ENCODE measurements at places on chromosomes 3 and 15.

- DNase-seq: no peak
Measured at GRCh38 chr15:78127882-78128281, 3.4 kb downstream of the CIB2 start.

DNA sequence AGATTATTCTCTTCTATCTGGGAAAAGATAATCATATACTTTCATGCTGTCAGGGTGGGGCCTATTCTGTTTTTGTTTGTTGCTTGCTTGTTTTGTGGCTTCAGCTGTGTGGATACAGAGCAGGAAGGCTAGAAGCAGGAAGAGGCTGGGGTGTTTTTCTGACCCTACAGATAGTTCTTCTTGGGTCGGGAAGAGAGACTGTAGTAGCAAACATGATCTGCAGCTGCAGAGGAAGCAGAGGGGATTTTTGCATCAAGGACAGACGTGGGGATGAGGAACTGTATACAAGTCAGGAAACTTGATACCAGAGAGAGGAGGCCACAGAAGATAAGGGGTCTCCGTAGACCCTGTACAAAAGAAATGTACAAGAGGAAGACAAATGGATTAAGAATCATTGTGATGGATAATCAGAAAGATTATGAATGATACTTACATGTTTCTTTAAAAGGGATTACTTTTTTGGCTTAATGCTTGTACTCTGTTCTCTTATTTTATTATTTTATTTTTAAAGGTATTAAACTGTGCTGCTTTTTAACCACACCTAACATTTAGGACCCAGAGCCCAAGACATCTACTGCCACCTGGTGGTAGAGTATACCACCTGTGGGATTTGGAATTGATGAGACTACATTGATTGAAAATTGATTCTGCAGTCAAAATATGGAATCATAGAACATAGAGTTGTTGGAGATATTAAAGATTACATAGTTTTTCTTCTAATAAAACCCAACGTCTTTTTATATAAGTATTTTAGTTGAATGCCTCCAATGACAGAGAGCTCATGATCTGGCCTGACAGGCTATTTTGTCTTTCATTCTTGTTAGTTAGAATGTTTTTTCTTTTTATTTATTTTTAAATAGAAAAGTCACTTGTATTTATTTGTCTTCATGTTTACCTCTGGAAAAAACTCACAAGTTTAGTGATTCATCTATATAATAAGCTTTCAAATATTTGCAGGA, 87.3 kb upstream of the ROPN1 start:
- DNase-seq: no peak

DNA sequence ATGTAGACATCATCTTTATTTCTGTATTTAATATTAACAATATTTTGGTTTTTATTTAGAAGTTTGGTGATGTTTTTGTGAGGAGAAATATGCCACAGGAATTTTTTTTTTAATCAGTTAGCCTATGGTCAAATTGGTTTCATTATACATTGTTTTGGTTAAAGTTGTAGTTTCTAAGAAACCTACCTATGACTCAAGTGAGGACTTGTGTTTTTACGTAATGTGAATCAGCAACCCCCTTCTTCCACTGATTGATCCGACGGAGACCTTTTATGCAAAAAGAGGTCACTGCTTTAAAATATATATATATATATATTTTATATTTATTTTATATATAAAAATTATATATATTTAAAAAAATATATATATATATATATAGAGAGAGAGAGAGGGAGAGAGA, 698.1 kb downstream of the FHIT start:
- no peak for DNase-seq

DNA sequence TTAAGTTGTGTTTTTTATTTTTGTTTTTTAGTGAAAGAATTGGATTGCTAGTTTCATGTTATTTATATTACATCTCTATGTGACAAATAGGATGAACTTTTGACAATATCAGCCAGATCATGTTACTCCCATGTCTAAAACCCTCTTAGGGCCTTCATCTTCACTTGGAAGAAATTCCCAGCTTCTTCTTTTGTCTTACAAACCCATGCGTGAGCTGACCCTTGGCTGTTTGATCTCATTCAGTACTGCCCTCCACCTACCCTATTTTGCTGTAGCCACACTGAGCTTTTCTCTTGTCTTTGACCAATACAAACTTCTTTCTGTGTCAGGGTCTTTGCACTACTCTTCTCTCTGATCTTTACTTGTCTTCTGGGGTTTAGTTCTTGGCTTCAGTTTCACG, 37.0 kb downstream of the RBM6 start:
- no peak for DNase-seq

All from D721Med (cell line).